ENCODE measurements at places on chromosomes 5 and 9.

GRCh38 chr9:88746743-88747398, 211.9 kb downstream of the NXNL2 start:
- DNase-seq: no peak

DNA sequence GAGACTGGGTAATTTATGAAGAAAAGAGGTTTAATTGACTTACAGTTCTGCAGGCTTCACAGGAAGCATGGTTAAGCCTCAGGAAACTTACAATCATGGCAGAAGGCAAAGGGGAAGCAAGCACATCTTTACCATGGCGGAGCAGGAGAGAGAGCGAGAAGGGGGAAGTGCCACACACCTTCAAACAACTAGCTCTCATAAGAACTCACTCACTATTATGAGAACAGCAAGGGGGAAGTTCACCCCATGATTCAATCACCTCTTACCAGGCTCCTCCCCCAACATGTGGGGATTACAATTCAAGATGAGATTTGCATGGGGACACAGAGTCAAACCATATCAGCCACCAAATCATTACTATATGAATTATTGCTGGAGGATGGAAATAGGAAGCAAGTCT, 30.3 kb upstream of the STX17 start:
- DNase-seq: no peak

GRCh38 chr5:84115727-84116126, 269.0 kb downstream of the EDIL3 start:
- DNase-seq: no peak

- DNase-seq: no peak
Measured at GRCh38 chr9:121824651-121825030, 173.2 kb downstream of the DAB2IP start.

- DNase-seq: no peak
Measured at GRCh38 chr9:28600226-28600625, 1026.9 kb upstream of the C9orf72 start.

- no peak for DNase-seq
Measured at GRCh38 chr5:149037817-149038216, 25.0 kb downstream of the SH3TC2 start.

DNA sequence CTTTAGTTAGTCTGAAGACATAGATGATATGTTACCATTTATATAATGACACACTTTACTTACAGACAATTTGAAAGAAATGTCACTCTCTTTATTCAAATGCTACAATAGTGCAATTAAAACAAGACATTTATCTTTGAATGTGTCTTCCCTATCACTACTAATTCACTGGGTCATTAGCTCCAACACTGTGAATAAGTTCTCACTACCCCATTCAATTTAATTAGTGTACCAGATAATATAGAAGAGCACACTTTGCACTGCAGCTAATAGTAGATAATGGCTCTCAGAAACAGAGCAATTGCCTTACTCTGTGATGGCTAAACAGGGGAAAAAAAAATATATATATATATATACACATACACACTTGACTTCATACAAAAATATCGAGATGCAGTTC, 497.0 kb downstream of the DTWD2 start:
- DNase-seq: no peak

- no peak for DNase-seq
Measured at GRCh38 chr9:104092875-104093600, 1.1 kb upstream of the SMC2 start.

DNA sequence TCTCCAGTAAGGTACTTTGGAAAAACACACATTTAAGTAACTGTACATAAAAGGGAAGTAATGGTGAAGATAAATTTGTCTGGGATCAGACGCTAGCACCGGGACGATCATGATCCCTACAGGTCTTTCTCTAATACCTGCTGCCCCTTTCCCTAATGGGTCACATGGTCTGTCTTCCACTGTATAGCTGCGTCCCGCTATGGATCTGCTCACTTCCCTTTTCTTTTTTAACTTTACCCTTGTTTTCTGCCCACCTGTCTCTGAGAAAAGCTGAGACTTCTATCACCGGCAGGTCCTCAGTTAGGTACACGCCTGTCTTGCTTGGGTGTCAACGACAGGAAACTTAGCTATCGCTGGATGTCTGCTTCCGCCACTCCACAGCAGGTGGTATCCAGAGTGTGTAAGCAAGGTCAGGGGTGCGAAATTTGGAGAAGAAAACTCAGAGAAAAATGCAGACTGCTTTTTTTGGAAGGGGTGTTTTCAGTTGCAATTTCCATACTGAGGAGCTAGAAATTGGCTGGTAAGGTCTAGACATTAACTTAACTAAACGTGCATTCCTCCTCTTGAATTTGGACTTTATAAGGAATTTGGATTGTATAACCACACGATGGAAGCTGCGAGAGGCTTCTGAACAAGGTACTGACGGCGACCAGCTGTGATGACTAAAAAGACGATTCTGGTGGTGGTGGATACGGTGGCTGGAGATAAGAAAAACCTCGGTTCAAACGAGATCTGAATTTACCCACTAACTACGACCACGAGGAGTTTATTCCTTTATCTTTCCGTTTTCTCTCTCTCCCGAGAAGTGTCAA, 1.1 kb upstream of the ICE1 start:
- DNase-seq: no peak

- DNase-seq: no peak
Measured at GRCh38 chr5:172906888-172907287, 52.3 kb upstream of the RPL26L1 start.

- DNase-seq: no peak
Measured at GRCh38 chr5:126509339-126509738, 85.7 kb downstream of the ALDH7A1 start.

DNA sequence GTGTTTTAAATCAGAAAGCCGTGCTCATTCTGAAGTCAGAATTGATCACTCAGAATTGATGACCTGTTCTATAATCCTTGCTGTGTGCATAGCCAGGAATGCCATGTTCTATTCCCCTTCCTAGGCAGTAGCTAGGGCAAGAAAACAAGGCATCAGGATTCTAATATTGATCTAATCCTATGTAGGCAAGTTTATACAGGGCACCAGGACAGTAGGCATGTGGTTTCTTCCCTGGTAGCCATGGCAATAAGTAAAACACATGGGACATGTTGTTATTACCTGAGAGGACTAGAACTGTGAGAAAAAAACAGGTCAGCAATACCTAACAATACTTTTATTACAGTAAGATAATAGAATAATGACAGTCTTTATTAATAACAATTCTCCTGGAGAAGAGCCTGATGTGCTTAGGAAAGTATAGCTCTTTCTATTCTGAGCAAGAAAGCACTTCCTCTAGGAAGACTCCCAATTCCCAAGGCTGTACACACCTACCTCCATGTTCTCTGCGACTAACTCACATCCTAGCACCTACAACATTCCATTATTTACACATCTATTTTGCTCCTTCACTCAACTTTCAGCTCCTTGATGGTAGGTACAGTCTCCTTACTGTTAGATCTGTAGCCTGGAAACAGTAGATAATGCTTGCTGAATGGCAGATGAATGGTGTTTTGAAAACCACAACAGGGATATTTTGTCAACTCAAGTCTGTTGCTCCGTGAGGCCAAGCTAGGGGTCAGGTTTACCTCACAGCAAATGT, 70.8 kb downstream of the STX17 start:
- DNase-seq: no peak
